Caki2 (cell line): ENCODE measurements at places on chromosomes 3 and 15. TPM values are rescaled to one million over a fixed set of nuclear protein-coding genes. Genes with fewer than 3 reads are reported as not detected.

The PAQR9 gene
- 0.03 TPM in 1 of 2 replicates, not detected in the other for total RNA-seq

The TNNC1 gene
- total RNA-seq: 1.1 and 2.7 TPM in 2 replicates

The CYP11A1 gene
- total RNA-seq: not detected in 2 replicates

The GNAT1 gene
- not detected in 2 replicates for total RNA-seq

The REC114 gene
- not detected in 2 replicates for total RNA-seq
